ENCODE measurements at places on chromosomes 5 and 9. TPM values are rescaled to one million over a fixed set of nuclear protein-coding genes. Genes with fewer than 3 reads are reported as not detected.

Gene CTNND2
- total RNA-seq = not detected

Gene MRPS27
- 52.0 TPM for total RNA-seq

Gene SH3RF2
- 0.88 TPM for total RNA-seq

Gene PCDHGC4
- 0.49 TPM for total RNA-seq

Gene ZNF366
- total RNA-seq = 12.3 TPM

Gene GABRA1
- total RNA-seq = not detected

Gene BARX1
- not detected for total RNA-seq

Gene OBP2B
- not detected for total RNA-seq

Gene HARS1
- total RNA-seq = 70.4 TPM

Gene BAAT
- total RNA-seq = under 0.01 TPM

Gene MAN1B1
- total RNA-seq = 58.6 TPM

Gene CENPH
- 3.1 TPM for total RNA-seq

Gene DIRAS2
- not detected for total RNA-seq

Gene DELE1
- 33.7 TPM for total RNA-seq

Gene WWC1
- 0.31 TPM for total RNA-seq

Gene QRFP
- total RNA-seq = not detected

Gene GZMA
- total RNA-seq = 0.13 TPM

Gene UNC5A
- 3.3 TPM for total RNA-seq

Gene NSG2
- total RNA-seq = not detected

Gene IL7R
- 1.9 TPM for total RNA-seq

Gene PCDHA2
- 0.06 TPM for total RNA-seq

Gene TSSK1B
- total RNA-seq = not detected

Gene PCDHB12
- total RNA-seq = 0.16 TPM

Gene DAB2IP
- 16.7 TPM for total RNA-seq

Gene PDE6A
- 0.06 TPM for total RNA-seq

Gene PCDHB1
- total RNA-seq = not detected

Gene PCDHB7
- 0.16 TPM for total RNA-seq

Gene SH3GL2
- total RNA-seq = 0.06 TPM

Gene OTP
- not detected for total RNA-seq

Gene FBN2
- total RNA-seq = 5.7 TPM

Gene TPM2
- 17.1 TPM for total RNA-seq

Gene BNC2
- 10.4 TPM for total RNA-seq

Gene ZBTB5
- total RNA-seq = 5.3 TPM

Gene PTGES
- total RNA-seq = 0.32 TPM

Gene LHX3
- total RNA-seq = not detected

Gene RAI14
- total RNA-seq = 453 TPM

Gene INSYN2B
- 0.81 TPM for total RNA-seq

Gene COL23A1
- under 0.01 TPM for total RNA-seq

Gene PLPP7
- total RNA-seq = 1.8 TPM

Gene FOXD4L4
- 0.38 TPM for total RNA-seq

Gene TMEM38B
- 6.3 TPM for total RNA-seq

Gene RGMB
- 10.2 TPM for total RNA-seq

Gene SARDH
- total RNA-seq = 0.19 TPM

Gene KCNIP1
- total RNA-seq = 0.32 TPM

Gene RHOBTB3
- total RNA-seq = 41.9 TPM

Gene PAX5
- total RNA-seq = not detected

Gene SPARC
- total RNA-seq = 760 TPM

Measured in bladder microvascular endothelial cell (primary cell).